Amygdala (tissue), 56 donors: ENCODE measurements at places on chromosomes 11 and 22.

DNA sequence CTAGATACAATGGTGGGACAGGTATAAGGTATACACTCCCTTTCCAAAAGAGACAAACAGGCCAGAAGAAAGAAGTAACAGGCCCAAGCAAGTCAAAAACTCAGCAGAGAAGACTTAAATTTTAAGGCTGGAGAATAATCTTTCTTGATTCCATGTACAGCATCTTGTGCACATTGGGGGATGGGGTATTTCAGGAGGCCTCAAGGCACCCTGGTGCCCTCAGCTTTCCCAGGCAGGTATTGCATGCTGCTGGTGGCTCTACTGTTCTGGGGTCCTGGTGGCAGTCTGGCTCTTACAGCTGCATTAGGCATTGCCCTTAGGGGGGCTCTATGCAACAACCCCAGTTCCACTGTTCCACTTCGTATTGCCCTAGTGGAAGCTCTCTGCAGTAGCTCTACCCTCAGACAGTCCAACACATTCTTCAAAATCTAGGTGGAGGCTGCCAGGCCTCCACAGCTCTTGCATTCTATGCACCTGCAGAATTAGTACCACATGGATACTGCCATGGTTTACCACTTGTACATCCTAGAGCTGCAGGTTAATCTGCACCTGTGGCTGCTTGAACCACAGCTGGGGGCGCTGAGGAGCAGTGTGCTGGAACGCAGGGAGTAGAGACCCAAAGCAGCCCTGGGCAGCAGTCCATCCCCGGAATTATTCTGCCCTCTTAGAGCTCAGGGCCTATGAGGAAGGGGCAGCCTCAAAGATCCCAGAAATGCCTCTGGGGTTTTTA, 4.2 kb upstream of the CTSC start:
- DNase-seq, result no peak

DNA sequence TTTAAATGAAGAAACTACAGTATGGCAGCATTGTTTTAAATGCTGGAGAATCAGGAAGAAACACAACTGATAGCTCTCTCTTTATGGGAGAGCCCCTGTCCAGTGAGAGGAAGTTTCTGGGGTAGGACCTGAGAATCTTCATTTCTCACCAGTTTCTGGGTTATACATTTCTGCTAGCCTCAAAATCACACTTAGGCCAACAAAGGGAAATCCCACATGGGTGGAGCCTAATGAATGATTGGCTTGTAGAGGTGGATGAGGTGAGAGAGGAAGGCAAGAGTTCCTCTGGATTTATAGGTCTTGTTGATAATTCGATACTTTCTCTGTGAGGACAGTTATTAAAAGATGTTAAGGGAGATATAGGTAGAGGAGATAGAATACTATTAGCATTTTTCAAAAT, 1397.3 kb upstream of the TENM4 start:
- DNase-seq, result no peak

DNA sequence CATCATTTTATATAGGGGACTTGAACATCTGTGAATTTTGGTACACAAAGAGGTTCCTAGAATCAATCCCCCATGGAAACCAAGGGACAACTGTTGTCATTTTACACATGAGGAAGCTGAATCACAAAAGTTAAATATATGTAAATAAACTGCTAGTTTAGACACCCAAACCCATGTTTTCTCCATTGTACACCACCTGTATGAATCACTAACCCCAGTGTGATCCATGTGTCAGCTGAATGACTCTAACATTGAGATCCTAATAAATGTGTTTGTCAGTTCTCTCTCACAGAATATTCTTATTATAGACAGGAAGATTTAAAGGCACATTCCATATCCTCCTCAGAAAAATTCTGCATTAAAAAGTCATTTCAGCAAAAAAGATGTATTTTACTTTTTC, 83.3 kb downstream of the ATG16L2 start:
- no peak for DNase-seq

DNA sequence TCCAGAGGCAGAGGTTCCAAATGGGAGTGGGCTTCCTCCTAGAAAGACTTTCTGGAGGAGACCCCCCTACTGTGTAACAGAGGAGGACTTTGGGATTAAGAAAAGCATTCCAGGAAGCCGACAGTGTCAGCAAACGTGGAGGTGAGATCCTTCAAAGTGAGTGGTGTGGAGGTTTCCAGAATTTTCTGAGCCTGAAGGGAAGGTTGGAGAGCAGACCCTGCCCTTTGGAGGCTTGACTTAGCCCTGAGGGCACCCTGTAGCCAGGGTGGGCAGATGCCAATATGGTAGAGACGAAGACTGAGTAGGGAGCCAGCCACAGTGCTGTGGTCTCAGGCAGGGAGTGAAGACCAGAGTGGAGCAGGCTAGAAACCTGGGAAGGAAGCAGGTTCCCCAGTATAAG, 1.8 kb upstream of the KLHL22 start:
- no peak for DNase-seq

DNA sequence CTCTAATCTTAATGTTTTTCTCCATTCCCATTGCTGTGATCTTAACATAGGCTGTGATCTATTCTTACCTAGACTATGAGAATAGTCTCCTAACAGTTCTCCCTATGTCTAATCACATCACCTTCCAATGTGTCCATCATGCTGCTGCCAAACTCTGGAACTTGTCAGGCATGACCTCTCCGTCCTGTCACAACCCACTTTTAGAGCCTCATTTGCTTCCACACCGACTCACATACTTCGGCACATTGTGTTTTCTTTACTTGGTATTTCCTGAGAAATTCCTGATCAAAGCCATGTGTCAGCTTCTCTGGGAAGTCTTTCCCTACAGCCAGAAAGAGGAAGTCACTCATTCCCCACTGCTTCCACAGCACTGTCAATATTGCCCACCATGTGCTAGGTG, 40.5 kb upstream of the BIRC3 start:
- DNase-seq, result no peak

- no peak for DNase-seq
Measured at GRCh38 chr22:19714312-19715187, at the start of gene SEPTIN5. TSS of gene SEPTIN5 (plus strand) at chr22:19714503. CDS start at chr22:19714589, 86 bp downstream.

DNA sequence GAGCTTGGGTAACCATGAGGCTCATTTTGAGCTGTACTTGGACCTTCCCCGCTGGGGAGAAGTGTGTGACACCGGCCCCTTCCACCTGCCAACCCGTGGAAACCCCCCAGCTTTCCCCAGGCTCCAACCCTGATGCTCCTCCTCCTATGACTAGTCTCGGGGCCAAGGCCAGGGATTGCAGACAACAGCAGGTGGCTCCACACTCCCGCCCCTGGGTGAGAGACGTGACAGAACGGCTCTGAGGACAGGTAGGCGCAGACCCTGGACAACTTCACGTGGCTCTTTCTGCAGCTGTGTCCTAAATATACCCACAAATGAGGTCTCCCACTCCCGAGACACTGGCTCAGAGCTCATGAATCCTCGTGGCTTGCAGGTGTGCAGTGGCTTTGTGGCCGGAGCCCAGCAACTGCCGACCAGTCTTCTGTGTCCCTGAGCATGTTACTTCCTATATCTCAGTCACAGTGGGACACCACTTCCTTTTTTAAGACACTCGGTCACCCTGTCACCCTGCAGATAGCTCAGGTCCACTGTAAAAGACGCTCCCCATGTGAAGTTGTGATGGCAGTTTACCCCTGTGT, 55.2 kb downstream of the NECTIN1 start:
- DNase-seq, result no peak

GRCh38 chr11:104668797-104669463, 229.3 kb downstream of the CASP12 start:
- DNase-seq, result no peak
